Progenitor cell of endocrine pancreas (in vitro differentiated cells): ENCODE measurements at places on chromosomes 7 and 10.

DNA sequence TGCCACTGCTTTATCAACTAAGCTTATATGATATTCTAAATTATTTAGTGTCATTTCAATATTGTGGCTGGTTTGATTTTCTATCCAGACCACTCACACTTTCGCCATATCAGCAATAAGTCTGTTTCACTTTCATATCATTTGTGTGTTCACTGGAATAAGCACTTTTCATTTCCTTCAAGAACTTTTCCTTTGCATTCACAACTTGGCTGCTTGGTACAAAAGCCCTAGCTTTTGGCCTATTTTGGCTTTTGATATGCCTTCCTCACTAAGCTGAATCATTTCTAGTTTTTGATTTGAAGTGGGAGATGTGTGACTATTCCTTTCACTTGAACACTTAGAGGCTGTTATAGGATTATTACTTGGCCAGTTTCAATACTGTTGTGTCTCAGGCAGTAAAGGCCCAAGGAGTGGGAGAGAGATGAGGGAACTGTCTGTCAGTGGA lies 120.9 kb upstream of the NAMPT start:
- H3K27ac ChIP-seq, result no peak overlapping the region
- H3K27me3 ChIP-seq, result no peaks in the 10 kb centered on the region
- H3K4me1 ChIP-seq, result no peaks in the 10 kb centered on the region
- H3K4me3 ChIP-seq, result no peak overlapping the region
- H3K36me3 ChIP-seq, result no peaks in the 10 kb centered on the region

DNA sequence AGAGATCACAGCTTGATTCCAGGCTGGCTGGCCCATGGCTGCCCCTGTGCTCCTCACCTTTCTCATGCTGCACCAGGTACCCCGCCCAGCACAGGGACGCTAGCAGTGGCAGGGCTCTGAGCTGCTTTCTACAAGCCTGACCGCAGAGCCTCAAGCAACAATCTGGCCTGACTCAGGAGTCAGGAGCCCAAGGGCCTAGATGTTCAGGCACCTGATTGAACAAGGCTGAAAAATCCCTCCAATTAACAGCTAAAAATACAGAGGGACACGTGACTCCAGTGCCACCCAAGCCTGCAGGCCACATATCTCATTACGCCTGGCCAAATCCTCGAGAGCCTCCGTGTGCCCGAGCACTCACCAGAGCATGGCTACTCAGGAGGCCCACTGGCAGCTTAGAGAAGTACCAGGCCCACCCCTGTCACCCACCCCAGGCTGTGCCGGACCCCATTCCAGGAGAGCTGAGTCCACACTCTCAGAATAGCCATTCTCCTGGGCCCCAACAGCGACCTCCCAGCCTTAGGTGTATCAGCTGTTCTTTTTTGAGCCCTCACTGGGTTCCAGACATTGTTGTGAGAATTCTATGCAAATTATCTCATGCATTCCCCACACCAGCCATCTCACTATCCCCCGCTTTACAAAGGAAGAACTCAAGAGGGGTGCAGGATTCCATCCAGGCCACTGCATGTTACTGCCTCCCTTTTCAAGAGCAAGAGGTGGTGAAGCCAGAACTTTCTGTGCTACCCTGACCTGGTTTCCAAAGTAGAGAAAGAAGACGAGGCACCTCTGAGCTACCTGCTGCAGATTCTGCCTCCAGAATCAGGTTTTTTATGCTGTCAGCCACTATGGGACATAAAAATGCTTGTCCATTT lies 98.3 kb downstream of the COL13A1 start:
- peaks cover 6% of the 10 kb centered on the region for H3K27me3 ChIP-seq
- peaks cover 27% of the 10 kb centered on the region for H3K4me1 ChIP-seq
- H3K4me3 ChIP-seq, result no peak overlapping the region
- H3K27ac ChIP-seq, result peak overlapping the region; percentile 85

DNA sequence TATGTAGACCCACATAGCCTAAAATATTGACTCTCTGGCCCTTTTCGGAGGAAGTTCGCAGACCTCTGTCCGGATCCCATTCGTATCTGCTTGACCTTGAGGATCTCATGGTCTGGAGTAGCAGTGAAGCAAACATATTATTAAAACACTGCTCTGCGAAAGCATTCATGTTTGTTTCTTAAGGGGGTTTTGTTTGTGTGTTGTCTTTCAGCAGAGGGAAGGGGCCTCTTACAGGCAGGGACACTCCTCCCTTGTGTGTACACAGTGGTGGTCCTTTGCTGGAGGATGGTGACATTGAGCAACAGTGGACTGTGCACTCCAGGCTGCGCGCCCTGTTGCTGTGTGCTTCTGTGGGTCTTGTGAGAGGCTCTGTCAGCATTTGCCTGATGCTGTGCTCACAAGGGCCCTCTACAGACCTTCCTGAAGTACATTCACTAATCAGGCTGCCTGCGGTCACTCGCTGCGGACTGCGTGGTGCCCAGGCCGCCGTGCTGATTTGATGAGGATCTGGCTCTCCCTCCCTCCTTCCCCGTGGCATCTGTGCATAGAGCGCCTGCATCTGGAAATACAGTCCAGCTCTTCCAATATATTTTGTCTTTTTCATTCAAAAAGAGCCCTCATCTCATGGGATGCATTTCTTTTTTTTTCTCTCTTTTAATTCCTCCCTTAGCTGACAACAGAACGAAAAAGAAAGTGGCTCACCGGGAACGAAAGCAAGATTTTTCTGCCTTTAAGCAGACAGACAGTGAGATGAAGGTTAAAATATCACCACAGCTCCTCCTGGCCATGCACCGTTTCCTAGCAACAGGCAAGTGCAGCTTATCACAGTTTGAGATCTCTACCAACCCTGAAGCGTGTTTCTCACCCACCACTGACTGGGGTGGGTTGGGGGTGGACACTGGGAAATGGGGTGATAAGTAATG lies 135.8 kb downstream of the CNNM2 start:
- H3K36me3 ChIP-seq, result peaks cover 3% of the 10 kb centered on the region
- peak overlapping the region; percentile 4 for H3K4me3 ChIP-seq
- DNase-seq, result peak; percentile 26
- H3K4me1 ChIP-seq, result peaks cover 13% of the 10 kb centered on the region
- H3K27ac ChIP-seq, result peak overlapping the region; percentile 22
- H3K27me3 ChIP-seq, result no peaks in the 10 kb centered on the region

GRCh38 chr10:112950714-112951358 lies 789 bp downstream of the TCF7L2 start:
- H3K27me3 ChIP-seq, result no peaks in the 10 kb centered on the region
- H3K27ac ChIP-seq, result peak overlapping the region; percentile 99
- peaks cover 54% of the 10 kb centered on the region for H3K4me1 ChIP-seq
- peak overlapping the region; percentile 97 for H3K4me3 ChIP-seq

DNA sequence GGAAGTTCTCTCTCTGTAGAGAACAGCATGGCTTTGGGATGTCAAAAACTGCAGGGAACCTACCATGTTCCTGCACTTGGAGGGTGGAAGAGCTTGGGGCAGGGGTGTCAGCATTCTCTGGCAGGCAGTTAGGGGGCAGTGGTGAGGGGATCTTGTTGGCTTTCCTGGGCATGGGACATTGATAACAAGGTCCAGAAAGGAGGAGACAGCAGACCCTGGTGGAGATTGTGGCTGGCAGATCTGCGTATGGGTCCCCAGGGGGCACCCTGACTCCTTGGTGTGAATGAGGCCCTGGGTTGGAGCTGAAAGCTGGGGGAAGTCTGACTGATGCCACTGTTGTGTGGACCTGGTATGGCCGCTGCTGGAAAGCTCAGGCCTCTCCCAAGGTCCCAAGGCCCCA lies 22.9 kb upstream of the CAMK2B start:
- H3K27ac ChIP-seq, result no peak overlapping the region
- H3K4me3 ChIP-seq, result no peak overlapping the region
- H3K36me3 ChIP-seq, result no peaks in the 10 kb centered on the region
- no peaks in the 10 kb centered on the region for H3K4me1 ChIP-seq

- no peak for DNase-seq
- no peaks in the 10 kb centered on the region for H3K36me3 ChIP-seq
- no peak overlapping the region for H3K27ac ChIP-seq
- no peaks in the 10 kb centered on the region for H3K4me1 ChIP-seq
- no peak overlapping the region for H3K4me3 ChIP-seq
Observed at GRCh38 chr7:147809786-147810185, 780.8 kb upstream of the C7orf33 start.

GRCh38 chr10:127812041-127812440 lies 75.1 kb downstream of the FOXI2 start:
- no peaks in the 10 kb centered on the region for H3K36me3 ChIP-seq
- DNase-seq, result no peak
- H3K27ac ChIP-seq, result no peak overlapping the region
- H3K4me1 ChIP-seq, result no peaks in the 10 kb centered on the region
- peaks cover 2% of the 10 kb centered on the region for H3K27me3 ChIP-seq

GRCh38 chr10:106355450-106355849 lies 809.1 kb downstream of the SORCS1 start:
- H3K36me3 ChIP-seq, result no peaks in the 10 kb centered on the region
- no peak overlapping the region for H3K4me3 ChIP-seq
- H3K4me1 ChIP-seq, result no peaks in the 10 kb centered on the region
- no peak overlapping the region for H3K27ac ChIP-seq

- H3K27ac ChIP-seq, result no peak overlapping the region
- H3K36me3 ChIP-seq, result no peaks in the 10 kb centered on the region
- H3K27me3 ChIP-seq, result no peaks in the 10 kb centered on the region
Observed at GRCh38 chr10:53406532-53406931, 633.9 kb upstream of the MBL2 start.

GRCh38 chr7:43873300-43873699 lies 4.0 kb upstream of the MRPS24 start:
- H3K27ac ChIP-seq, result no peak overlapping the region
- H3K27me3 ChIP-seq, result peaks cover 9% of the 10 kb centered on the region
- H3K4me3 ChIP-seq, result no peak overlapping the region
- peaks cover 10% of the 10 kb centered on the region for H3K4me1 ChIP-seq
- DNase-seq, result no peak
- H3K36me3 ChIP-seq, result peaks cover 7% of the 10 kb centered on the region

- no peaks in the 10 kb centered on the region for H3K36me3 ChIP-seq
- H3K27me3 ChIP-seq, result no peaks in the 10 kb centered on the region
- no peak overlapping the region for H3K27ac ChIP-seq
- DNase-seq, result no peak
Observed at GRCh38 chr10:88156341-88156740, 292.9 kb downstream of the PTEN start.

GRCh38 chr10:94320285-94320914 lies 42.3 kb downstream of the NOC3L start:
- H3K27me3 ChIP-seq, result no peaks in the 10 kb centered on the region
- no peak overlapping the region for H3K27ac ChIP-seq
- H3K36me3 ChIP-seq, result peaks cover 12% of the 10 kb centered on the region
- peaks cover 2% of the 10 kb centered on the region for H3K4me1 ChIP-seq

DNA sequence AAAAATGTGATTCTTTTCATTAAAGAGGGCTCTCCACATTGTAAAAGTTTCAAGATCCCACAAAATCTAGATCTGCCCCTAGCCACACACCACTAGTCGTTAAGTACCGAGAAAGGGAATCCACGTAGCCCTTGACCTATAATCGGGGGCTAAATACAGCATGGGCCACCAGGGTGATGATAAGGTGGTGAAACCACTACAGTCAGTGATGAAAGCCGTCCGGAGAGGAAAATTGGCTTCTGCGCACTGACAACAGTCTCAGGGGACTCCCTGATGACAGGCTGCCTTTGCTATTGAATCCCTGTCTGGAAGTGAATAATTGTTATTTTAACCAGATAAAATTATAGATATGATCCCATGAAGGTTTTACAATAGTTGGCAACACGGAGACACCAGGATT lies 4.6 kb downstream of the TECTB start:
- no peak for DNase-seq
- no peaks in the 10 kb centered on the region for H3K4me1 ChIP-seq
- no peaks in the 10 kb centered on the region for H3K36me3 ChIP-seq
- H3K4me3 ChIP-seq, result no peak overlapping the region
- H3K27ac ChIP-seq, result no peak overlapping the region
